ENCODE measurements at places on chromosomes 3 and 15.

DNA sequence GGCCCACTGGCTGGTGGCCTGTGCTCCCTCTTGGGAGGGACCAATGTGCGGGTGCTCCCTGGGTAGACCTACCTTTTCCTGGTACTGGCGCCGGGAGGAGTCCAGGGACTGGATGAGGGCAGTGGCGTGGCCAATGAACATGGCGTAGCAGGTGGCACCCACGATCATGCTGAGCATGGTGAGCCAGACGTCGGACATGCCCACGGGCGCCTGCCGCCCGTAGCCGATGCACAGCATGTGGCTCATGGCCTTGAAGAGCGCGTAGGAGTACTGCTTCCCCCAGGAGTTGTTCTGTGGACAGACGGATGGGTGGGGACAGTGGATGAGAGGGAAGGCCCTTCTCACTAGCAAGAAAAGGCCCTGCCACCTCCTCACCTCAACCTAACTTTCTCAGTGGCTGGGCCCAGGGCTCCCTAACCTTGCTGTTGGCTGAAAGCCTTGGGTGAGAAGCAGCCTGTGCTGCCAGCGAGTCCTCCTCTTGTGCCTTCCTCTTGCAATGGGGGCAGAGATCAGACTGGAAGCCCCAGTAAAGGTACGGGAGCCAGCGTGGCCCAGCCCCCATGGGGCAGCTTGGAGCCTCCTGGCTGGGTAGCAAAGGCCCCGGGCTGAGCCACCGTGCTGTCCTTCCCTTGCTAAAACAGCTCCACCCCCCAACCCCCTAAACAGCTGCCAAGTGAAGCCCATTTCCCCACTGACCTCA is 39.1 kb downstream of the HCN4 start:
- no peak for DNase-seq

DNA sequence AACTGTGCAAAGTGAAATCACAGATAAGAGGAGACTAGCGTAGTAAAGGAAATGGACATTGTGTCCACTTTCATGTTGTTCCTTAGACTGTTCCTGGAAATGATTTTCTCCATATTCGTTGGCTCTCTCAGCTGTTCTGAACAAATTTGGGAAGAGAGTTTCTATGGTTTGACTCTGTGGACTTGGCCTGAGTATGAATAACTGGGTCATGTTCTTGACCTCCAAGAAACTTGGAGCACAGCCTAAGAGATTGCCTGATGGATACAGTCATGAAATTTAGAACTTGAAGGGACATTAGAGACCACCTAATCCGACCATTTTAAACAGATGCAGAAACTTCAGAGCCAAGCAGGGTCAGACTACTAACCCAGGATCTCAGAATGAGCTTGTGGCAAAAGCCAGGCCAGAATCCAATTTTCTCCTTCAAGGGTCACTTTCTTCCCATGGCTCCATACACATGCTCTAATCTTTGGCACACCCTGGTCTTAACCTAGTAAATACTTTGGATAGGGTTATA is 430.4 kb downstream of the RBMS3 start:
- DNase-seq, result no peak

DNA sequence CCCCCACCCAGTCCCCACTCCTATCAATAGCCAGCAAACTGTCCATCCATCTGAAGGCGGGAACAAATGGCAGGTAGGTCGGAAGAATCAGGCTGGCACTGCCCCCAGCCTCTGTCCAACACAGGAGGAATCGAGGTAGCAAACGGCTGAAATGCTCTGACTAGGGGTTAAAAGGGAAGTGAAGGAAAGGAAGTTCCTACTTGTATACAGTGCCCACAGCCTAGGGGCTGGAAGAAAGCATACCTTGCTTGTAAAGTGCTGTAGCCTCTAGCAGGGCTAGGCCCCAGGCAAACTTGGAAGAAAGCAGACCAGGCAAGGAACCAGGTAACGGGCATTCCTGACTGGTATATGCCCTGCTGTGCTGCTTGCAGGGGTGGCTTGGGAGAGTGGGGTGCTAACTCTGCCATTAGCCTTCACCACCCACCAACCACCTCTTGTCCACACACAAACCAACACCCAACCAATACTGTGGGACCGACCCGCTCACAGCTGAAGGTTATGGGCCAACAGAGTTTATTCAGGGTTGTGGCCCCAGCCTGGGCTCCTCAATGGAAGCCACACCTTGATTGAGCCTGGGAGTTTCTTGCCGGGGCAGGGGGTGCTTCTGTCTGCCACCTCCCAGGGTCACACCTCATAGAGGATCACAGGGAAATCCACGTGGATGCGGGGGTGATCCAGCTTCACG is 2.4 kb downstream of the TUSC2 start:
- DNase-seq, result no peak

- no peak for DNase-seq
Measured at GRCh38 chr15:51403072-51403878, 61.8 kb downstream of the GLDN start.

GRCh38 chr3:183288117-183288516 is 35.1 kb downstream of the B3GNT5 start:
- no peak for DNase-seq

DNA sequence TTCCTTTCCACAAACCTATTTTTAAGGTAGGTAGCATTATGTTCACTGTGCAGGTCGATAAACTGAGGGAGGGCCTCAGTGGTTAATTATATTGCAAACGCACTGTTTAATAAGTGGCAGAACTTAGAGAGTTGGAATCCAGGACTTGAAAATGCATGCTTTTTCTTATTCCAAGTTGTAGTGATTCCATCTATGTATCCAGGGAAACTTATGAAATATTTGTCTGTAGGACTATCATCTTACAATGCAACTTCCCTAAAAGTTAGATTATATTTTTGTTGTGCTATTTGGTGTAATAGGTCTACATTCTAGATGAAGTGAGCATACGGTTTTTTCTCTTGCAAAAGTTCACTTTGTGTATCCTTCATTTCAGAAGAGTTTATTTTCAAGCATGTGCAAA is 419.5 kb downstream of the NAALADL2 start:
- no peak for DNase-seq

GRCh38 chr15:96268442-96269204 is 61.9 kb upstream of the NR2F2 start:
- DNase-seq, result no peak

DNA sequence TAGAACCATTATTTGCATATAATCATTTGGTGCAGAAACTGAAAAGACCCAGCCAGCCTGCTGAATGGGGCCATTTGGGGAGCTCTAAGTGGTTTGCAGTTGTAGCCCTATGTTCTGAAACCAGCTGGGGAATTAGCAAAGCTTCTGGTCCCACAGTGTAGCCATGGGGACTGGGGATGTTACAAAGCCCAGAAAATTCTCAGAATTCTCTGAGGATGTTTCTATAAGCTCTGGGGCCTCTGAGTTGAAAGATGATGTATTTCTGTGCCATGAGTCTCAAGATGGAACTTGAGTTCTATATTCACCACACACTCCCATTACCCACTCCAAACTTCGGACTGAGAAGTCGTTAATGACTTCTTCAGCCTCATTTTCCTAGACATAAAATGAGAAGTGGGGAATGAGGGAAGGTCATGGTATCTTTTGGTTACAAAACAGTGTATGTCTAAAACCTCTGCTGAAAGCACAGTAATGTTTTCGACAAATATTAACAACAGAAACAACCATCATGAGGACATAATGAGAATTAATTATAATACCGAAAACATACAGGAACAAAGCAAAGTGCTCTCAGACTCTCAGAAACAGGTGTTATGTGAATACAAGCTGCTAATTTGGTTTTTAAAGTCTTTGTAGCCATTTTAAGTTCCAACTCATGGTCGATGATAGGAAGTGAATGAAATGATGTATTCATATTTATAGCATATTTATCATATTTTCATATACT is 89.4 kb downstream of the RFTN1 start:
- DNase-seq, result no peak

- DNase-seq, result no peak
Measured at GRCh38 chr3:13258986-13259514, 161.1 kb downstream of the NUP210 start.

GRCh38 chr3:48440590-48440958 is 517 bp downstream of the TMA7 start:
- no peak for DNase-seq

GRCh38 chr3:45497963-45498362 is 96.6 kb upstream of the LIMD1 start:
- no peak for DNase-seq

DNA sequence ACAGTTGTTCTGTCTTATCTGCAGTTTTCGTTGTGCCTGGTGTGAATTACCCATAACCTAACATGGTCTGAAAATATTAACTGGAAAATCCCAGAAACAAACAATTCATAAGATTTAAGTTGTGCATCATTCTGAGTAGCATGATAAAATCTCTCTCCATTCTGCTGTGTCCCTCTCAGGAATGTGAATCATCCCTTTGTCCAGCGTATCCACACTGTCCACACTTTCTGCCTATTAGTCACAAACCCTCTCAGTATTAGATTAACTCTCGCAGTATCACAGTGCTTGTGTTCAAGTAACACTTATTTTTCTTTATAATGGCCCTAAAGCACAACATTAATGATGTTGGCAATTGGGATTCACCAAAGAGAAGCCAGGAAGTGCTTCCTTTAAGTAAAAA is 203.2 kb downstream of the CGGBP1 start:
- no peak for DNase-seq

- DNase-seq, result no peak
Measured at GRCh38 chr3:152957491-152957890, 122.6 kb downstream of the P2RY1 start.

DNA sequence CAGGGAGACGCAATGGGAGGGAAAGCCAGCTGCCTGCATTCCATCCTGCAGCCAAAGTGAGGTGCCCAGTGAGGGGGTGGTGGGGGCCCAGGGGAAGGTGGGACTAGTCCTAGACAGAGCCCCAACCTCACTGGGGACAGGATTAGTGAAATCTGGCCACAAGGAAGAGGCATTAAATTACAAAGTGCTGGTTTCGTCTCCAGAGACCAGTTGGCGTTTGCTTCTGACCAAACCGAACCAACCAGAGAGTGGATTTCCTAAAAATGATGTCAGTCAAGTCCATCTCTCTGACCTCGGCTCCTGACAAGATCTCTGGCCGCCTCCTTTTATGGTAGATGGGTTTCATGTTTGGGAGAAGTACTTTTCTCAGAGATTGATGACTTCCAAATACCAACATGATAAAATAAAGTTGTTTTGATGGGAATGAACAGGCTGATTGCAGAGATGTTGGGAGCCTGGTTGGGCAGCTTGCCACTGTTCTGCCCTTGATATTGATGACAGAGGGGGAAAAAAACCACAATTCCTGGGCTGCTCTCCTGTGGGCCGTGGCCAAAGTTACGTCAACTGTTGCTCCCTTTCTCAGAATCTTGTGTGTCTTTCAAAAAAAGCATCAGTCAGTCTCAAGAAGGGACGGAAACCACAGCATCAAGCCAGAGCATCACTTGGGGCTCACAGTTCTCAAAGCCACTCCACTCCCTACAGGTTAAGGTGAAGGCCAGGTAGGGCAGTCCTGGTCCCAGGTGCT is 24.6 kb downstream of the ITGA11 start:
- DNase-seq, result no peak

DNA sequence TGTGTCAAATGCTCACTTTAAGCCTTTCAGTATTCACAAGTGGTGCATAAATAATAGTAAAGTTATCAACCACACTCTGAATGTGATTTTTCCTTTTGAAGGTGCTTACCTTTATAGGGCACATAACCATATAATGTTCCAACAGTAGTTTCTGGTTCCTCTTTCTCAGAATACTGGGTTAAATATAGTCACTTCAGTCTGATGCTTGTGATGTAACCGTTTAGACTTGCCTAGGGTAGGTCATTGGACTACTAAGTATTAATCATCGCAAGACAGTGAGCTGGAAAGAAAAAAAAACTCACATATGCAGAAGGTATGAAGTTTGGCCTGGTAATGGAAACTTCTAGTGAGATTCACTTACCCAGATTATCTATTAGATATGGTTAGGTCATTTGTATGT is 1.9 kb downstream of the KBTBD8 start:
- no peak for DNase-seq

- no peak for DNase-seq
Measured at GRCh38 chr3:100006570-100007271, 107.6 kb downstream of the FILIP1L start.

DNA sequence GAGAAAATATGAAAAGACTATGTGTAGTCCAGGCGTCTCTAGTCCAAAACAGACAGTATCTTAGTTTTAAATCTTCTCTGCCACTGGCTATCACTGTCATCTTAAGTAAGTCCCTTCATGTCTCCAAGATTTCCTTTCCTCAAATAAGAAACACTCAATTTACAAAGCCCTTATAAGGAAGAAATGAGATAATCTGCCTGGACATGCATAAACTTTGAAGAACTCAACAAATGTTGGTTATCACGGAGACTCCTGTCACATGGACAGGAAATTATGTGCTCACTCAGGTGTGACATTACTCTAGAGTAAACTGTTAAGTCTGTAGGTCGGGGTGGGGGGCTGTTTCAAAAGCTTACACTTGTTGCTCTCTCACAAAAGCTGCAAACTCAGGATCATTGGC is 91.9 kb downstream of the IMPG2 start:
- no peak for DNase-seq

- DNase-seq, result no peak
Measured at GRCh38 chr15:24784506-24784905, 108.9 kb downstream of the NPAP1 start.

GRCh38 chr3:106824856-106825255 is 552.4 kb upstream of the CCDC54 start:
- no peak for DNase-seq

GRCh38 chr3:123275691-123276090 is 73.9 kb downstream of the SEC22A start:
- DNase-seq, result no peak

- no peak for DNase-seq
Measured at GRCh38 chr15:36605604-36606263, 26.3 kb downstream of the CDIN1 start.

GRCh38 chr3:129593595-129594339 is 12.7 kb downstream of the PLXND1 start:
- no peak for DNase-seq

DNA sequence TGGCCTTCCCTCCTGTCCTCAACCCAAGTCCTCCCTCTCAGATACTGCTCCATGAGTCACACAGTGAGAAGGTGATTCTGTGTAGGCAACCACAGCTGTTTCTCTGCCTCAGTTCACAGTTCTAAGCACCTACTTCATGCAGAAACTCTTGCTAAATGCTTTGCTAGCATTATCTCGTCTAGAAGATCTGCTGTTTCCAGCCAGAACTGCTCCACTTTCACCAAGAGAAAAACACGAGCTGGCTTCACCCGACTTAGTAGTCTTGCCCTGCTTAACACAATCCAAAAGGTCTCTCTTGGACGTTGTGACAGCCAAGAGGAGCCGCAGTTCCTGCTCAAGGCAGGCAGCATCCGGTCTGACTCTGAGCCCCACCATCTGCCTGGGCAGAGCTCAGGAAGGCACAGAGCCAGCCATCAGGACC is 272.1 kb downstream of the UACA start:
- DNase-seq, result no peak

DNA sequence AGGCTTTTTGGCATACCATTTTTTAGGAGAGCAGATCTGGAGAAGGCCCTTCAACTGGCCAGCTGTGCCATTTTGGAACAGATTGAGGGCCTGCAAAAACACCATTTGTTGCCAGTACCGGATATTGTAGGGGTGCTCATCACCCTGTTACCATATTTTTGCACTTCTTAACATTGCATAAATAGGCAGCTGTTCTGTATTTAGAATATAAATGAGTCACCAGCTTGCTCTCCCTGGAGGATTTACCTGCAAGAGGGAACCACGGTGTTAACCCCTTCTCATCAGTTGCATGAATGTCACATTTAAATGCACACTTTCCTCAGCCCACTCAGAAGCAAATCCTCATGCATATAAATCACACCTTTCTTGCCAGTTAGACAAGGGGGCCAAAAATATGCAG is 435.6 kb downstream of the ROBO2 start:
- no peak for DNase-seq

- no peak for DNase-seq
Measured at GRCh38 chr3:193914602-193915001, 221.3 kb upstream of the HES1 start.

GRCh38 chr15:57611938-57612337 is 20.2 kb downstream of the MYZAP start:
- DNase-seq, result no peak
